ENCODE measurements at places on chromosomes 7 and 10.

GRCh38 chr7:106565428-106565827, 95.5 kb downstream of the CCDC71L start:
- no peak for DNase-seq

DNA sequence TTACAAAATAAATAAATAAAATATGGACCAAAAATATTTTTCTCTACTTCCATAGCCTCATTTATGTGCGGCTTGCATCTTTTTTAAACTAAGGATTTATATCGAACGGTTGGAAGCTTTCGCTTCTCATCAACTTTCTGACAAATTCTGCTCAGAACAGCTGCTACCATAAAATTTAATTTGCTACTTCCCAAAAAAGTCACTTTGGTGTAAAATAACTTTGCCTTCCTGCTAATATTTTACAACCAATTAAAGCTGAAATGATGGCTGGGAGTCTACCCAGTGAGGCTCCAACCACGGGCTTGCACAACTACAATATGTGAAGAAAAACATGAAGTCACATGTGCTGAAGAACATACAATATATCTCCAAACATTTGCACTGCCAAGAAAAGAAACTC, 253.1 kb upstream of the NEBL start:
- DNase-seq: no peak

GRCh38 chr7:150972741-150973140, 5.4 kb downstream of the KCNH2 start:
- no peak for DNase-seq

DNA sequence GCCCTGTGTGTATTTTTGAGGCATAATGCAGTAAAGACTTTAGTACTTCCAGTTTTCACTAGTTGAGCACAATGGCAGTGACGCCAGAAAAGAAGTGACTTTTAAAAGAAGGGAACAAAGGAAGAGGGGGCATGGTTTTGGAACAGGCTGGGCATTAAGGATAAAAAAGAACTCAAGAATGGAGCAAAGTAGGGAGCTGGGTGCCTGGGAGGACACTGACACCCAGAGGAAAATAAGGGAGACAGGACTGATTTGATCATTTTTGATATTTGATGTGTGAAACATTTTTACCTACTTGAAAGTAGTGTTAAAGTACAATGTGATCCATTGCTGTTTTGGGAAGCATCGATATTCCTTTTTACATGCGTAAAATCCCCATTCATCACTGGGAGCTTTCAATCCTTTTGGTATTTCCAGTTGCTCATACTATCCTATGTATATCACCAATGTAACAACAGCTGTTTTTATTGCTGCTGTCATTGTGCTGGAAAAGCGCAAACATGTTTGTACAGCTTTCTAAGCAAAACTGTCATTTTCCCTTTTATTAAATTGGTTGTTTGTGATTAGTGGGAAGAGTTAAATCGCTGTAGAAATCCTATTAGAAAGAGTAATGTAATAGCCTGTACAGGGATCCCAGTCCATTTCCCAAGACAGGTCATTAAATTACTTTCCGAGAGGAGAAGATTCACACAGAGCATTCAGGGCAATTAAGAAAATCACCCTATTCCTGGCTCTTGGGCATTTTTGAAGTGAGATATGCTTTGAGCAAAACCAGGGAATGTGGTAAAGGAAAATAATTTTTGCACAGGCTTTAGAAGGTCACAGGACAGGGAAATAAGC, 85.2 kb downstream of the ADAM12 start:
- no peak for DNase-seq

- no peak for DNase-seq
These were observed 10.3 kb downstream of the WAPL start for GRCh38 chr10:86511027-86511865.

DNA sequence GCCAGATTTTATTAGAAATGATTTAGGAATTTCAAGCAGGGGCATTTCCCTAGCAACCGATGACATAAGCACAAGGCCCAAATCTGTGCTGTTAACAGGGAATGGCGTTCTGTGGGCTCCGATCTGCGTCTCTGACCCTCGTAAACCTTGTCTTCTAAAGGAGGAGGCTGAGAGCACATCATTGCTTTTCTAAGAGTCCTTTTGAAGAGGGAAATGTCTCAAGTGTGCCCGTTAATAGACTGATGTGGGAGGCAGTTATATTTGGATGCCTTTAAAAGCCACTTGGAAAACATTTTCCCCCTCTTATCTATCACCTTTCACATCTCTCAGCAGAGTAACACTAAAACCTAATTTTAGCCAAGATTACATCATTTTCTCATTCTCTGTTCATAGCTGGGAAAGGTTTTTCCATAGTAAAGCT, 424.1 kb upstream of the GALNT17 start:
- no peak for DNase-seq

DNA sequence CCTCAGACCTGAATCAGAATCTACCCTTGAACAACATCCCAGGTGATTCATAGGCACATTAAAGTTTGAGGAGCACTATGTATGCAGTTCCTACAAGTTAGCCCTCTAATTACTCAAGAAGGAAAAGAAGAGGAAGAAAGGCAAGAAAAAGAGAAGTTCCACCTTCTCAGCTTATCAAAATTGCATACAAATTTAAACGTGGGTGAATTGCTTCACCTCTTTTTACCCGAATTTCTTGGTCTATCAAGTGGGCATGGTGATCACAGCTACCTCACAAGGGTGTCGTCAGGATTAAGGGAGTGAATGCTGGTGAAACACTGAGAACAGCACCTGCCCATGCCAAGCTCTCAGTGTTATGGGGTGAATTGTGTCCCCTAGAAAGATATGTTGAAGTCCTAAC, 43.8 kb upstream of the PAPSS2 start:
- no peak for DNase-seq

DNA sequence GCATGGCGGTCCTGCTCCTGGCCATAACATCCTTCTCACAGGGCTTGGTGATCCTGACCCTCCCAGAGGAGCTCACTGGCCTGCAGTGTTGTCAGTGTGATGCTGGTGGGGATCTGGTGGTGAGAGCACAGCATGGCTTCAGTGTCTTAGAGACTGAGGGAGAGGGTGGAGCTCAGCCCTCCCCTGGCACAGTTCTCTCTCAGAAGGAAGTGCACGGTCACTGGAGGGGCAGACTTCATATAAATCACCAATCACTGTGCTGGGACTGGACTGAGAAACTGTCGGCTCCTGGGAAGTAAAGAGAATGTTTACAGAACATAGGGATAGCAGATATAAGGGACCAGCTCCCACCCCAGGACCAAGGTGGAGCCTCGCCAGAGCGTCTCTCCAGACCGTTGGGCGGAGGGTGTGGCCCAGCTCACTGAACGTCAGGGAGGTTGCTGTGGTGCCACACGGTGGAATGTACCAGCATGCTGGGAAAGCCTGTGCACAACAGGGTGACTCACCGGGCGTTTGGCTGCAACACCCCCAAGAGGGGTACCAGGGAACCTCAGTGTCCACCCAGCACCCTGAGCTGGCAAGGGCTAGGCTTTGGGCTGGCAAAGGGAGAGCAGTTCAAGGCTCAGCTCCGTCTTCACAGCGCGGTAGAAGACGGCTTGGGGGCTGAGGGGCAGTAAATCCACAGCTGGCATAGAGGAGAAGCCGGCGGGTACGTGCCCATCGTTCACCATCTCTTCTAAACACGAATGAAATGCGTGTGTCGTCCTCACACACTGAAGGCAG, 8.8 kb upstream of the GET4 start:
- no peak for DNase-seq

- no peak for DNase-seq
These were observed 85.1 kb upstream of the SDK1 start for GRCh38 chr7:3215624-3216585.

DNA sequence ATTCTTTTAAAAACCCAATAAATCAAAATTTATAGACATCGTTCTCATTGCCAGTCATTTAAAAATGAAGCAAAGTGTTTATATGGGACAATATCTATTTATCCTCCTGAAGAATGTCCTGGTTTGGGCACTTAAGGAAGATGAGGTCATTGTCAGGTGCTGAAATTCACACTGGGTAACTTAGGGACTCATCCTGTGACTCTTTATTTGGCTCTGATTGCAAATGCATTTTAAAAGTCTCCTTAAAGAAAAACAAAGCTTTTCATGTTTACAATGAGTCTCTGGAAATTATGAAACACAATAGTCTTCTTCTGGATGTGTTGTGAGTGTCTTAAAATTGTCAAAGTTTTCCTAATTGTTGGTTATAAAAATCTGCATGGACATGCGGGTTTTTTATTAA, 69.5 kb upstream of the GPR158 start:
- DNase-seq: peak; percentile 48

GRCh38 chr7:100387695-100388094, 14.4 kb downstream of the PILRA start:
- DNase-seq: no peak

DNA sequence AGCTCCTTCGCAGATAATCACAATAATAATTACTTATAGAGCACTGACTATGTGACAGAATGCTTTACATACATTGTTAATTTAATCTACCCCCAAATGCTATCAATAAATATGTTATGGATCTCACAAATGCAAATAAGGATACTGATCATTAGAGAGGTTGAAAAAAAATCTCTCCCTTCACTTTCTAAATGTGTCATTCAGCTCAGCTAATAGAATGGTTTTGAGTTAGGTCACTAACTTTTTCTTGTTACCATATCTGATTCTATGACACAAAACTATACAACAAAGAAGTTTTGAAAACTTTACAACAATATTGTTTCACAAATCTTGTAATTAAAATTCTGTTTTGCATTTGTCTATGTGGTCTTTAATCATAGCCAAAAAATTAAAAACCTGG, 17.4 kb downstream of the NEUROD6 start:
- no peak for DNase-seq

DNA sequence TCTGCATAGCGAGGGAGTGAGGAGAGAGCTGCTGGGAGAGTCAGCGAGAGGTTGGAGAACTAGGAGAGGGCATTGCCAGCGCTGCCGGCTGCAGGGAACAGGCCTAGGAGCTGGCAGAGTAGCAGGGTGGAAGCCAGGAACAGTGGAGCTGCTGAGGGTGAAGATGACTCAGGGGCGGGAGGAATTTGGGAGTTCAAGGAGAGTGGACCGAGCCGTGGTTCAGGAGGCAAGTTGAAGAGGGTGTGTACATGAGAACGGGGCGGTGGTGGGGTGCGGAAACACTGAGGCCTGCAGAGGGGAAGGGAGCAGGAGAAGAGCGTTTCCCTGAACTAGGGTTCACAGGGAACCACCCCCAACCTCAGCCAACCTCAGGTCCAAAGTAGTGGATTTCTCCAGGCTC, 31.5 kb downstream of the HIF1AN start:
- peak; percentile 69 for DNase-seq

- DNase-seq: no peak
These were observed 83.8 kb downstream of the FAM204A start for GRCh38 chr10:118258285-118258684.

DNA sequence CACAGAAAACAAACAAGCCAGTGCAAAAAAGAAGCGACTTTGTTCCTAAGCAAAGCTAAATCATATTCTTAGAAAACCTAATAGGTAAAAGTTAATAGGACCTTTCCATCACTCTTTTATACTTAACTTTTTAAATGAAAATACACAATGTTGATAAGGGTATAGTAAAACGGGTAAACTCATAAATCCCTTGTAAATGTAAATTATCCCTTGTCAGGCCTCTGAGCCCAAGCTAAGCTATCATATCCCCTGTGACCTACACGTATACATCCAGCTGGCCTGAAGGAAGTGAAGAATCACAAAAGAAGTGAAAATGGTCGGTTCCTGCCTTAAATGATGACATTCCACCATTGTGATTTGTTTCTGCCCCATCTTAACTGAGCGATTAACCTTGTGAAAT, 76.4 kb downstream of the GSAP start:
- no peak for DNase-seq

DNA sequence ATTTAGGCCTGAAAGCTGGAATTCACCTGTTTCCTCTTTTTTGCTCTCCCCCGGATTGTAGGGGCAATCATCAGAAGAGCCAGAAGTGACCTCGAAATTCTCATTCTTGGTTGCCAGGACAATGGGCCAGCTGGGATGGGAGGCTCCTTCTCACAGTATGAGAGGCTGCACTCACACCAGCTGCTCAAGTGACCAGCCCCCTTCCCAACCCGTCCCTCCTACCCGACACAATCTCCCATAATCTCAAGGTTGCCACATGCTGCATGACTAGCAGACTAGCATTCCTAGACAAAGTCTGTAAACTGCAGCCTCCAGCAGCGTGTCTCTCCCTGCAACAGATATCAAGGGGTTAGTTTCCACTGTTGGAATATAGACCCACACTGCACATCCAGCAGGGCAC, 110.3 kb downstream of the C1GALT1 start:
- DNase-seq: no peak

GRCh38 chr10:101346177-101346576, 7.8 kb upstream of the BTRC start:
- no peak for DNase-seq

DNA sequence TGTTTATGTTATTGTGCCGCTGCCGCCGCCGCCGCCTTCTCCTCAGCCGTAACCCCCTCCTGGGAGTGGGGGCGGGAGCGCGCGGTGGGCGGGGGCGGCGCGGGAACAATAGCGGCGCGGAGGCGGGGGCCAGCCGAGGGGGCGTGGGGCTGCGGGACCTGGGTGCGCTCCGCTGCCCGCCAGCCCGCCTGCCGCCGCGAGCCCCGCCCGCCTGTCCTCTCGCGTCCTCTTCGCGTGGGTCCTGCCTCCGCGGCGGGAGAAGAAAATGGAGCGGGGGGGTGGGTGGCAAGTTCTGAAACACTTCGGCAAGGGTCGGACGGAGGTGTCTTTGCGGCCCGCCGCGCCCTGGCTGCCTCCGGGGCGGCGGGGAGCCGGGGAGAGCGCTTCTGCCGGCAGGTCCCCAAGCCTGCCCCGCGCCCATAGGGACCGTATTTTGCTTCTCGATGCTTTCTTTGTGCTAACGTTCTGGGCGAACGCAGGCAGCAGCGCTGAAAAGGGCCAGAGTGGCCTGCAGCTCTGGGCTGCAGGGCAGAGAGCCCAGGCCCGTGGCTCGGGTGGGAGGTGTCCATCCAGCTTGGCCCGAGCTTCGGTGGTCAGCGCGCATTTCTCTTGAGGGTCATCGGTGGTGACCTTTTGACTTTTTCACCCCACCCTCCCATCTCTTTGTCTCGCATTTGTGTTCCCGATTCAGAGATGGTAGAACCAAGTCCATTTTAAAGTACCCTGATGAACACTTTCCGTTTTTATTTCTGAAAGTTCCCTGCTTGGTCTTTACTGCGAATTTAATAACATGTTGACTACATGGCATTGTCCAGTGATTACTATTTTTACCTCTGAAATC, 613 bp downstream of the MAPK8 start:
- peak; percentile 96 for DNase-seq

GRCh38 chr7:20223356-20223755, 6.2 kb upstream of the MACC1 start:
- DNase-seq: peak; percentile 49

GRCh38 chr7:127986581-127987521, 44.4 kb downstream of the LRRC4 start:
- DNase-seq: peak; percentile 29

DNA sequence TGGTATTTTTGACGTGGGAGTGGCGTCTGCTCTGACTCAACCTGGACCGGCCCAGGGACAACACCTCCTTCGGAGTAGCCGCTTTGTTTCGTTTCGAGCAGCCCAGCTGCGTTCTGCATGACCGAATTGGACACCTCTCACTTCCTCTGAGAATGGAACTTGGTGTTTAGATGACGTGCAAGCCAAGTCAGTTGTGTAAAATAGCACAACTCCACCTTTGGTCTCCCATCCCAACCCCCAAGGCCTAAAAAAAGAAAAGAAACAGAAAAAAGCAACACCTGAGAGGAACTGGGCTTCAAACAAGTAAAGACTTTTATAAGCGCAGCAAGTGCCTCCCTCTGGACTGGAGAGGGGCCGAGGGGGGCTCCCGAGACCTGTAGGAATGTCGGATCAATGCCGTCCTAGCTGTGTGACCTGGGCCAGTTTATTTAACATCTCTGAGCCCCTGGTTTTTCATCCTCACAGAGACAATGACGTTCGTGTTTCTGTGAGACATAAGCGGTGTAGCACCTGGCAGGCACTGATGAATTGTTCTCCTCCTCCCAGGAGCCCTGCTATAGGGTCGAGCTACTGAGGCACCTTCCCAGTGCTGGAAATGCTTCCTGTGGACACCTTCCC, 52.0 kb upstream of the SMNDC1 start:
- DNase-seq: peak; percentile 83

All from osteoblast (primary cell).